A549 (cell line): ENCODE measurements at places on chromosomes 16 and 17.

DNA sequence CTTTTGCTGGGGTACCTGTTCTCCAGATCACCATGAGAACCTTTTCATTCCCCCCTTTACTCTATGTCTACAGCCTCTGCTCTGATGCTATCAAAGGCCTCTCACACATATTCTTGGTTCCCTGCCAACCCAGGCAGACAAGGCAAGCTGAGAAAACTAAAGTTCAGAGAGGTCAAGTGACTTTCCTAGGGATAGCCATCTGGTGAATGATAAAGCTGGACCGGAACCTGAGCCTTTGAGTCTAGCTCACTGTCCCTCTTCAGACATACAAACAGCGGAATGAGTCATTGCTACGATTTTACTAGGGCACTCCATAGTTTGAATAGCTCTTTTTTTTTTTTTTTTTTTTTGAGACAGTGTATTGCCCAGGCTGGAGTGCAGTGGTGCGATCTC, 73.3 kb downstream of the XYLT1 start:
- DNase-seq = peak; percentile 35

DNA sequence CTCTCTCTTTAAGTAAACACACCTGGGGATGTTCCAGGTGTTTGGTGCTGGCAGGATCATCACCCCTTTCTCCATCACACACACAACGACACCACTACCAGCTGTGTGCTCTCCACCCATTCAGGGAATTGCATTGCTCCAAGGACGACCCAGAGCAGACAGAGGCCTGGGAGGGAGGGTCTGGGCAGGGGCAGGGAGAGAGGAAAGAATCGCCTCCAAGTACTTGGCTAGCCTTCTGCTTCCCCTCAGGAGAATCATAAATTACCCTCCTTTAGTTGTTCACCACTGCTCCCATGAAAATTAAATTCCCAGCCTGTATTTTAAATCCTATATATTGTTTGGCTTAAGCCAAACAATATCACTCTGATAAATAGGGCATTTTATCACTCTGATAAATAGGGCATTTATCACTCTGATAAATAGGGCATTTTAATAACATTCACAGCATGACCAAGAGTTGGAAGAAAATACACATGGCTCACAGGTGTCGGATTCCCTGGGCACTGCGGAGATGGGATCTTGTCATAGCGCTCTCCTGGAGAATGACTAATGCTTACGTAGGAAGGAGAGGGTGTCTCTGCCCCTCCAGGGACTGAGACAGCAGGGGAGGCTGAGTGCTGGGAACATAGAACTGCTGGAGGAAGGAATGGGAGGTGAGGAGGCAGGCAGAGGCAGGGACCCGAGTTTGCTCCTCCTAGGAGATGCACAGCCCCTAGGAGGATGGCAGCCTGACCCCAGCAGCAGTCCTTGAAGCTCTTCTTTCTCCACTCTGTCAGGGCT, 673.6 kb downstream of the HS3ST4 start:
- DNase-seq = no peak

- peak; percentile 67 for DNase-seq
Observed at GRCh38 chr17:44069974-44070454, 521 bp upstream of the G6PC3 start.

- DNase-seq = peak; percentile 84
Observed at GRCh38 chr17:44522883-44523671, 19.9 kb upstream of the GPATCH8 start.

DNA sequence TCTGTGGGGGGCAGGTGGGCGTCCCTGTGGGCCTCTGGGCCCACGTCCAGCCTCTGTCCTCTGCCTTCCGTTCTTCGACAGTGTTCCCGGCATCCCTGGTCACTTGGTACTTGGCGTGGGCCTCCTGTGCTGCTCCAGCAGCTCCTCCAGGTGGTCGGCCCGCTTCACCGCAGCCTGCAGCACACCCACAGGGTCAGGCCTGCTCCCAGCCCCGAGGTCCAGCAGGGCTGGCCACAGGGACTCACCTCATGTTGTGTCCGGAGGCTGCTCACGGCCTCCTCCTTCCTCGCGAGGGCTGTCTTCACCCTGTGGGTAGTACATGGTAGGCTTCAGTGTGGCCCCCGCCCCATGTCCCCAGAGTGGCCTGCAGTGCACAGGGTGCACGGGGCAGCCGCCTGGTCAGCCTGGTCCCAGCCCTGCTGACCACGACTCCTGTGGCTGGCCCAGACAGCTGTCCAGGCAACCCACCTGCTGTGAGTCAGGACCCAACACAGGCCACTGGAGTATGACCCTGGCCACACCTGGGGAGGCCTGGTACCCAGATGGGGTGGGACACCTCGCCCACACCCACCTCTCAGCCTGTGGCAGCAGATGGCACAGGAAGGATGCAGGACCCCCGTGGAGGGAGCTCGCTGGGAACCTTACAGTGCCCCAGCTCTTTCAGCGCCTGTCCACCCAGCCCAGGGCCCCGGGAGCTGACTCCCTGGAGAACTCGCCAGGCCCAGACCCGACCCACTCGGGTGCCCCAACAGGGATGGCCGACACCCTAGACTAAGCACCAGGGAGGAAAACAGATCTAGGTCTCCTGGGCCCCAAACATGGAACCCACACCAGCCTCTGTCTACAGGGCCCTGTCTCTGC, 23.9 kb upstream of the AATK start:
- peak; percentile 46 for DNase-seq

GRCh38 chr17:79648181-79648831, 37.5 kb upstream of the RBFOX3 start:
- DNase-seq = no peak

DNA sequence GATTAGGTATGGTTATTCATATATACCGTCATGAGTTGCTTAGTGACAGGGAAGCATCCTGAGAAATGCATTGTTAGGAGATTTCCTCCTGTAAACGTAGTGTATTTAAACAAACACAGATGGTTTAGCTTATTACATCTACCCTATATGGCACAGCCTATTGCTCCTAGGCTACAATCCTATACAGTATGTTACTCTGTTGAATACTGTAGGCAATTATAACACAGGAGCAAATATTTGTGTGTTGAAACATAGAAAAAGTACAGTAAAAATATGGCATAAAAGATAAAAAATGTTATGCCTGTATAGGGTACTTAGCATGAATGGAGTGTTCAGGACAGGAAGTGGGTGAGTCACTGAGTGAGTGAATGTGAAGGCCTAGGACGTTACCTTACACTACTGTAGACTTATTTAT, 157.7 kb downstream of the CDH11 start:
- no peak for DNase-seq

GRCh38 chr17:73205459-73205961, 12.7 kb downstream of the COG1 start:
- no peak for DNase-seq

GRCh38 chr17:29022074-29022473, 16.2 kb upstream of the SEZ6 start:
- DNase-seq = no peak

GRCh38 chr17:39195568-39196160, 1.8 kb downstream of the CACNB1 start:
- no peak for DNase-seq

GRCh38 chr17:35299135-35299534, 56.3 kb downstream of the SLFN5 start:
- DNase-seq = no peak

GRCh38 chr17:10777131-10777807, 26.6 kb downstream of the TMEM238L start:
- no peak for DNase-seq
